Thymus (tissue), 14 donors: ENCODE measurements at places on chromosomes 12 and 14.

- H3K27me3 ChIP-seq, result no peaks in the 10 kb centered on the region
- no peaks in the 10 kb centered on the region for H3K36me3 ChIP-seq
- DNase-seq, result no peak
- no peak overlapping the region for H3K27ac ChIP-seq
These were observed 193.6 kb upstream of the RASSF8 start for GRCh38 chr12:25764892-25765291.

DNA sequence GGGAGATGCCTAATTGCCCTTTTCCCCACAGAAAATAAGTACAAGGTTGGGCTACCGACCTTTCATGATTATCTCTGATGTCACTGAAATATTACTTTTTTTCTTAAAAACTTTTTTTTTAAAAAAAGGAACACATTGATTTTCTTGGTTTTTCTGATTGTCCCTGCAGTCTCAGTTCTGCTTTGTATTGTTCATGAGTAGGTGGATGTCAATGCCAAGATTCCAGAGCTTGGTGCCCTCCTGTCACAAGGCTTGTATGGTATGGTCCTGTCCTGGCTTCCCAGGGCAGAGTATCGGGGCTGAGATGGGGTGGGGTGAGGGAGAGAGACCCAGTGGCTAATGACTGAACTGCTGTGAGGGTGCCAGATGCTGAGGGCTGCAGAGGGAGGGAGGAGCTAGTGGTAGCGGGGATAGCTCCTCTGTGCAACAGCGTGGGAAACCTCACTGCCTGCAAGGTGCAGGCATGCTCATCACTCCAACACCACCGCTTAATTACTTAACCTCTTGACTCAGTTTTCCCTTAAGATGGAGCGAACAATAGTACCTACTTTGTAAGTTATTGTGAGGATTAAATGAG, 4.4 kb upstream of the CTDSP2 start:
- peak; percentile 50 for DNase-seq
- H3K4me3 ChIP-seq, result no peak overlapping the region
- H3K36me3 ChIP-seq, result no peaks in the 10 kb centered on the region
- no peaks in the 10 kb centered on the region for H3K27me3 ChIP-seq

- no peak for DNase-seq
- H3K36me3 ChIP-seq, result no peaks in the 10 kb centered on the region
These were observed 76.5 kb downstream of the FOXN3 start for GRCh38 chr14:89340200-89341181.

GRCh38 chr12:49233842-49234526, 30.9 kb upstream of the TUBA1C start:
- DNase-seq, result peak; percentile 29
- H3K27ac ChIP-seq, result peak overlapping the region; percentile 85
- H3K4me1 ChIP-seq, result peaks cover 6% of the 10 kb centered on the region
- no peaks in the 10 kb centered on the region for H3K36me3 ChIP-seq
- H3K4me3 ChIP-seq, result peak overlapping the region; percentile 71

GRCh38 chr12:130013771-130014484, 110.1 kb upstream of the TMEM132D start:
- no peaks in the 10 kb centered on the region for H3K4me1 ChIP-seq
- H3K27me3 ChIP-seq, result no peaks in the 10 kb centered on the region
- no peaks in the 10 kb centered on the region for H3K36me3 ChIP-seq
- H3K4me3 ChIP-seq, result no peak overlapping the region
- DNase-seq, result peak; percentile 26

DNA sequence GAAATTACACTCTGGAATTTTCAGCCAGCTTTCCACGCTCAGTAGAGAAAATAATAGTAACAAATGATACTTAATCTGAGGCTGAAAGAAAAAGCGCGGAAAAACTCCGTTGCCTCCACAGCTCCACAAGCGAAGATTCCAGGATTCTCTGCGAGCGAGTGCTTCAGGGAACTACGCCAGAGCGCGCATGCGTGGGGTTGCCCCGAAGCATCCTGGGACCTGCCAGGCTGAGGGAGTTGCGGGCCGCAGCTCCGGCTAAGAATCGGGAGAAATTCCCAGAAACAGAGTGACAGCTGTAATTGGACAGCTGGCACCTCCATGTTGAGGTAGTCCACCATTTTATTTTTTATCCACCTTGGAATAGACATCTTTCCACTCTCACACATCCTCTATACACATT, 12.0 kb upstream of the TTC5 start:
- no peaks in the 10 kb centered on the region for H3K4me1 ChIP-seq
- no peak overlapping the region for H3K4me3 ChIP-seq
- H3K27ac ChIP-seq, result no peak overlapping the region
- peaks cover 22% of the 10 kb centered on the region for H3K36me3 ChIP-seq
- DNase-seq, result no peak

- H3K27me3 ChIP-seq, result no peaks in the 10 kb centered on the region
- H3K27ac ChIP-seq, result no peak overlapping the region
- no peak for DNase-seq
- H3K36me3 ChIP-seq, result no peaks in the 10 kb centered on the region
- no peak overlapping the region for H3K4me3 ChIP-seq
These were observed 8.5 kb upstream of the PTPRB start for GRCh38 chr12:70645494-70646317.

DNA sequence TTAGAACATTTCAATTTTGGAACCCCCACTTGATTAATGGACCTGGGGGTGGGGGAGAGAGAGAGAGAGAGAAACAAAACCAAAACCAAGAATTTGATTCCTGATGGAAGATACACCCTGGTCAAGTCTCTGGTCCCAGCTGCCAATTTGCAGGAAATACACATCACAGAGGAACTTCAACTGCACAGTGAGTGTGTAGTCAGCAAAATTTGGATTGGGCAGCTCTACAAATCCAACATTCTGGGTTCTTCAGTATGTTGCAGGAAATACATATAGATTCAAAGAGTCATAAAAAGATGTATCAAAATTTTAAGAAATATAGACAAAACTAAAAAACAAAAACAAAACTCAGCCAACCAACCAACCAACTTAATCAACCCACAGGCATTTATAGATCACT, 17.4 kb downstream of the DNAH10 start:
- no peaks in the 10 kb centered on the region for H3K4me1 ChIP-seq
- DNase-seq, result no peak
- no peak overlapping the region for H3K4me3 ChIP-seq
- H3K36me3 ChIP-seq, result no peaks in the 10 kb centered on the region

DNA sequence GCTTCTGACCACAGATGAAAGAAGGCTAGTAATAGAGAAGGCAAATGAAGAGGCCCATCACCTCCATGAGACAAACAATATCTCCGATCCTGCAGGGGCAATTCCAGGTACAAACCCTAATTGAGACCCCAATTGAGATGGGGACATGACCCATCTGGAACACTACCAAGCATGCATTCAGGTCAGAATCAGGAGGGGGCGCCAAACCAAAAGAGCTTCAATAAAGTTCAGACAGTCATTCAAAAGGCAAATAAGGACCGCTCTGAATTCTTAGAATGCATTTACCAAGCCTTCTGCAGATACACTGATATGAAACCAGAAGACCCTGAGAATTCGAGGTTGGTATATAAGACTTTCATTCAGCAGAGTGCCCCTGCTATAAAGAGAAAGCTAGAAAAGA, 10.2 kb upstream of the EDDM3B start:
- no peaks in the 10 kb centered on the region for H3K4me1 ChIP-seq
- no peaks in the 10 kb centered on the region for H3K27me3 ChIP-seq
- no peaks in the 10 kb centered on the region for H3K36me3 ChIP-seq
- no peak overlapping the region for H3K4me3 ChIP-seq
- H3K27ac ChIP-seq, result no peak overlapping the region
- DNase-seq, result peak; percentile 33

GRCh38 chr12:14611640-14612203, 44.0 kb upstream of the PLBD1 start:
- H3K27ac ChIP-seq, result no peak overlapping the region
- DNase-seq, result no peak
- H3K4me3 ChIP-seq, result no peak overlapping the region
- H3K27me3 ChIP-seq, result no peaks in the 10 kb centered on the region
- H3K36me3 ChIP-seq, result no peaks in the 10 kb centered on the region

DNA sequence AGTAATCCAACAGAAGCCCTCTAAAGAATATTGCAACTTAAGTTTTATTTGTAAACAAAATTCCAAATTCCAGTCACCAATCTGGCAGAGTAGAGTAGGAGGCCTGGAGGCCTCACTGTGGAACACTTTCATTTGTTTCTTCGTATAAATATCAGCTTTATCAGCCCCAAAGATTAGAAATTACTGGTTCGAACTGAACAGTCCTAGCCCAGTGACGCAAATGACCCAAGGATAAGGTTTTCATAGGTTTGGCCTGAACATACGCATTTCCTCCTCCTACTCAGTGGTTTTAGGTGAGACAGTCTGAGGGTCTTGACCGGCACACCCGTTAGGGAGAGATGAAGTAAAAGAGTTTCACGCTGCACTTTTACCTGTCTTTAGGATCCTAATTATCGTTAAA, 1.7 kb downstream of the CDC42BPB start:
- H3K27me3 ChIP-seq, result peaks cover 71% of the 10 kb centered on the region
- no peak overlapping the region for H3K4me3 ChIP-seq
- H3K4me1 ChIP-seq, result no peaks in the 10 kb centered on the region
- H3K36me3 ChIP-seq, result no peaks in the 10 kb centered on the region

- no peak for DNase-seq
- H3K36me3 ChIP-seq, result peaks cover 75% of the 10 kb centered on the region
- no peak overlapping the region for H3K4me3 ChIP-seq
- H3K27me3 ChIP-seq, result no peaks in the 10 kb centered on the region
- H3K4me1 ChIP-seq, result no peaks in the 10 kb centered on the region
These were observed 14.8 kb downstream of the KMT5A start for GRCh38 chr12:123398550-123399254.

GRCh38 chr14:55339770-55340169, 68.5 kb downstream of the FBXO34 start:
- no peak for DNase-seq
- H3K27me3 ChIP-seq, result no peaks in the 10 kb centered on the region
- H3K4me3 ChIP-seq, result no peak overlapping the region
- no peaks in the 10 kb centered on the region for H3K36me3 ChIP-seq

DNA sequence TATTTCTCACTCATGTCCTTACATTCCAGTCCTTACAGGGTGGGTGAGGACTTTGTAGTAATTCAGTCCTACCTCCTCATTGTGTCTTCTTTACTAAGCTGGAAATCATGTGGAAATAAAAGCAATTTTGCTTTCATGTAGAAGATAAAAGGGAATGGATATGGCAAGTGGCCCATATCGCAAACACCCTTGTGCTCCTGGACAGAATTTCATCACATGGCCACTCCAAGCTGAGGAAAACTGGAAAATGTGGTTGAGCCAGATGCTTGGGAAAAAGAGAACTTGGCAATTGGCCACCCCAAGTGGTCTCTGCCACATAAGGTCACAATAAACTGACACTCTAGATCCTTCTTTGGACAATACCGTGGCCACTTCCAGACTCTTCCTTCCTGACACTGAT, 64.2 kb upstream of the IFNG-AS1 start:
- no peaks in the 10 kb centered on the region for H3K36me3 ChIP-seq
- no peak overlapping the region for H3K4me3 ChIP-seq
- H3K27ac ChIP-seq, result no peak overlapping the region
- no peaks in the 10 kb centered on the region for H3K27me3 ChIP-seq
- H3K4me1 ChIP-seq, result peaks cover 5% of the 10 kb centered on the region

GRCh38 chr14:70707138-70708038, 65.7 kb downstream of the TTC9 start:
- no peak for DNase-seq
- no peak overlapping the region for H3K27ac ChIP-seq
- H3K36me3 ChIP-seq, result no peaks in the 10 kb centered on the region
- H3K4me3 ChIP-seq, result no peak overlapping the region
- H3K27me3 ChIP-seq, result no peaks in the 10 kb centered on the region
- no peaks in the 10 kb centered on the region for H3K4me1 ChIP-seq

- no peaks in the 10 kb centered on the region for H3K27me3 ChIP-seq
- no peaks in the 10 kb centered on the region for H3K4me1 ChIP-seq
- DNase-seq, result no peak
- H3K4me3 ChIP-seq, result no peak overlapping the region
These were observed 131.5 kb downstream of the GPR135 start for GRCh38 chr14:59333668-59334067.

- H3K27me3 ChIP-seq, result no peaks in the 10 kb centered on the region
- no peak overlapping the region for H3K27ac ChIP-seq
- no peak for DNase-seq
- H3K36me3 ChIP-seq, result no peaks in the 10 kb centered on the region
- H3K4me3 ChIP-seq, result no peak overlapping the region
These were observed 494.5 kb downstream of the RMST start for GRCh38 chr12:97957109-97957508.

GRCh38 chr12:52266514-52266913, 7.9 kb upstream of the KRT86 start:
- H3K27me3 ChIP-seq, result peaks cover 22% of the 10 kb centered on the region
- no peaks in the 10 kb centered on the region for H3K36me3 ChIP-seq

DNA sequence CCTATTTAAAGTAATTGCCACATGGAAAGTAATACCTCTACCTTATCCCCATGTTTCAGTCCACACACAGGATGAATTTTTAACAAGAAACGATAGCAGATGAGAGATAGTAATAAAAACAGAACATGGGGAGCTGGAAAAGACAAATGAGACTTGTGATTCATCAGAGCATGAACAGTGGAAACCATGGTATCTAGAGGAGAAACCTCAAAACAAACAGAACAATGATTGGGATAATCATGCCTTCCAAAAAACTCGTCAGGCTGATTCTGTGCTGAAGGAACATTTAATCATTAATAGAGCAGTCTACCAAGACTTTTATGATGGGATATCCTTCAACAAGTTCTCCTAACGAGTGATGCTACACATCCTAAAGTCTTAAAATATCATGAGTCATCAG, 1390.7 kb downstream of the FSCB start:
- no peak overlapping the region for H3K4me3 ChIP-seq
- no peak overlapping the region for H3K27ac ChIP-seq
- H3K4me1 ChIP-seq, result no peaks in the 10 kb centered on the region
- no peak for DNase-seq
- no peaks in the 10 kb centered on the region for H3K36me3 ChIP-seq

- H3K4me3 ChIP-seq, result no peak overlapping the region
- H3K27ac ChIP-seq, result no peak overlapping the region
- H3K36me3 ChIP-seq, result peaks cover under 1% of the 10 kb centered on the region
- H3K4me1 ChIP-seq, result no peaks in the 10 kb centered on the region
- H3K27me3 ChIP-seq, result no peaks in the 10 kb centered on the region
These were observed 39.2 kb upstream of the BMAL2 start for GRCh38 chr12:27293463-27293862.

DNA sequence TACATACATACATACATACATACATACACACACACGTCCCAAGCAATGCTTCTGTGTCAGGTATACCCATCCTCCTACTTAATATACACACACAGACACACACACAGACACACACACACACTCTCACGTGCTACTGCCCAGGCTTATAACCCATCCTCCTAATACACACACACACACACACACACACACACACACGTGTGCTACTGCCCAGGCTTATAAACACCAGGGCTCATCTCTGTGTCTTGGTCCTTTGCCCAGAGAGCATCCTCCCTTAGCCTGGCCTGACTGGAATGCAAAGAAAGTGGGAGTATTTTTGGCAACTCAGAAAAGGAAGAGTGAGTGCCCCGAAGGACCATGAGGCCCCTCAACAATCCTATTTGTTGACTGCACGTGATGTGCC, 129.0 kb downstream of the RBM19 start:
- H3K27me3 ChIP-seq, result no peaks in the 10 kb centered on the region
- H3K27ac ChIP-seq, result no peak overlapping the region
- peaks cover 5% of the 10 kb centered on the region for H3K4me1 ChIP-seq

- no peaks in the 10 kb centered on the region for H3K27me3 ChIP-seq
- no peak overlapping the region for H3K4me3 ChIP-seq
- DNase-seq, result no peak
- no peaks in the 10 kb centered on the region for H3K4me1 ChIP-seq
These were observed 19.9 kb downstream of the JAG2 start for GRCh38 chr14:105148604-105149145.
